Small intestine (tissue), 16 donors: ENCODE measurements at places on chromosomes 6 and 20. TPM values are rescaled to one million over a fixed set of nuclear protein-coding genes. Genes with fewer than 3 reads are reported as not detected.

- no peak for DNase-seq
These were observed 42.9 kb downstream of the NHSL1 start for GRCh38 chr6:138456401-138456790.

- DNase-seq: no peak
These were observed 103.1 kb upstream of the TBX18 start for GRCh38 chr6:84867521-84867920.

DNA sequence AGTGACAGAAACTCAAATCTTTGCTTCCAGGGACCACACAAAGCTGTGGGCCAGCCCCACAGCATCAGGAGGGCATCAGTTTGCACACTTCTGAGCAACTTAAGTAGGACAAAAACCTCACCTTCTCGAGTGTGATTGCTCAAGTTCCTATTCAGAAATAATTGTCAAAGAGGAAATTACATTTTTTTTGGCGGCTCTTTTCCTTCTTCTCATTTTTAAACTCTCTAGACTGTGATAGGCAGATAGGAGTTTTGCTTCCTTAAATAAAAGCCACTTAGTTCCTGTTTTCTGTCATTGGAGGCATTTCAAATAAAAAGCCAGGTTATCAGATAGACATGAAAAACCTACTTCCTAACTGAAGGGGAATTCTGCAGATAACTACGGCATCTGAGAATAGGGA is 11.2 kb upstream of the TAGAP start:
- DNase-seq: no peak

GRCh38 chr6:143394389-143394788 is 56.1 kb downstream of the ADAT2 start:
- DNase-seq: no peak

GRCh38 chr20:37777988-37778659 is 84.3 kb downstream of the CTNNBL1 start:
- no peak for DNase-seq

DNA sequence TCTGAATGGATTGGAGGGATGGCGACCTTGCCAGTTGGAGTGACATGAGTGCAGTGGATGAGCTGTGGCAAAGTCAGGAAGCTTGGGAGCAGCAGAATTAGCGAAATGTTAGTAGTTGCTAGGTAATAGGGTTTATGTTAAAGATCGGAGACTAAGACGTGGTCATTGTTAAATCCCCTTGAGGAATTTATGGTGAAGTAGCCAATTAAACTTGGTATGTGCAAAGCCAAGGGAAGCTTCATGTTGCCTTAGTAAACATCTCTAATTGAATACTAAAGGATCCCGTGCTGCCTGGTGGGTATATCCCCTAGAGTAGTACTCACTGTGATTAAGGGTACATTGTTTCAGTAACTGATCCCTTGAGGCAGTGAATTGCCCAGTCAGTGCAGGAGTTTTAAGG is 106.0 kb downstream of the PRIM2 start:
- DNase-seq: no peak

The ANGPT4 gene
- polyA plus RNA-seq: 0.70 TPM

The SNPH gene
- 3.2 TPM for polyA plus RNA-seq
